ENCODE measurements at places on chromosomes 6 and 20. TPM values are rescaled to one million over a fixed set of nuclear protein-coding genes. Genes with fewer than 3 reads are reported as not detected.
A peak's percentile ranks its signal among the peaks of the same experiment; 100 is the strongest.

DNA sequence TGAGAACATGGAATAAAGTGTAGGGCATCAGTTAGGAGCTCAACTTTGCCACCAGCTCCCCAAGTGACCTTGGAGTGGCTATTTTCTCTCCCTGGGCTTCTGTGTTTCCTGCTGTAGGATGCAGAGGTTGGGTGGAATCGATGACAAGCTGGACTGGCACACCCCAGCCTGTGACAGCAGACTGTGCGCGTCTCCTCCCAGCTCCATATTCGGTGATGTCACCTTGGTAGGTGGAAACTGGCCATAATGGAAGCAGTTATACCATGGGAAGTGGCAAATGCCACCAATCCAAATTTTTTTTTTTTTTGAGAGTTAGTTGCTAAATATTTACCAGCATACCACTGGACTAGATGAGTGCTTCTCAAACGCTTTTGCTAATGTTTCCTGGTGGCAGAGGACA lies 85.2 kb downstream of the BANF2 start:
- DNase-seq: no peak

DNA sequence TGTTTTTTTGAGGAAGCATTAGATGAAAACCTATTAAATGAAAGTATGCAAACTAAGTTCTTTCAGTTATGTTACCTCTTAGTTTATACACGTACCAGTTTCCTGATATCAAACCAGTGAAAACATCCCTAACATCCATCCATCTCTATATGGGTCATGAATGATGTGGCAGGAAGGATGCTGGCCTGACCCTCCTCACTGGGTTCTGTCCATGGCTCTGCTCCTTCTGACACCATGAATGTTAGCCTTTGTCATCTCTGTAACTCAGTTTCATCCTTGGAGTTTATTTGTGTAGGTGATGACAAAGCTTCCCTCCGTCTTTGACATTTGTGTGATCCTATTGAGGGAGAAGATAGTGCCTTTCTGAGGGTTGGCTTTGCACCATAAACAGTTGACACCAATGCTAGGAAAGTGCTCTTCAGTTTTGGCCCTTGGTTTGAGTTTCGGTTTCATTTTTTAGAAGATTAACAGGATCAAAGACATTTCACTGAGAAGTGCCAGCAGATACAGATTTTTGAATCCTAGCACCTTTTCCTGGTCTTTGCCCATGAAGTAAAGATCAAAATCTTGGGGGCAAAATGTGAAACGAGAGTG lies 72.0 kb upstream of the SCGN start:
- DNase-seq: no peak

GRCh38 chr6:25756382-25757363 lies 2.1 kb downstream of the SLC17A4 start:
- DNase-seq: no peak

GRCh38 chr6:36355819-36356218 lies 19.1 kb upstream of the BNIP5 start:
- DNase-seq: no peak

- no peak for DNase-seq
These were observed 264.8 kb downstream of the LRFN2 start for GRCh38 chr6:40322336-40322735.

DNA sequence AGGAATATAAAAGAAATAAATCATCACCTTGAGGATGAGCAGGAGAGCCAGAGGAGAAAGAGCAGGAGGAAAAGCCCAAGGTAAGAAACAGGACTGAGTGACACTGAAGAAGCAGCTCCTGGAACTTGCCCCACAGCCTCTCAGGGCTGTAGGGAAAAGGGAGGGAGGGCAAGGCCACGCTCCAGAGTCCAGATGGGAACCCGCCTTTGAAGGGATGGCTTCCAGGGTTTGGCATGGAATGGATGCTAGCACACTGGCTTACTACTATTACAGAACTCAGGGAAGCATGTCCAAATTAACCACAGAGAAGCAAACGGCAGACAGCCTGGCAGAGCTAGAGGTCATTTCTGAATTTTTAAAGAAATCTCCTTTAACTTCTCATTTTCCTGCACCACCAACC lies 26.8 kb downstream of the RALGAPA2 start:
- DNase-seq: no peak

DNA sequence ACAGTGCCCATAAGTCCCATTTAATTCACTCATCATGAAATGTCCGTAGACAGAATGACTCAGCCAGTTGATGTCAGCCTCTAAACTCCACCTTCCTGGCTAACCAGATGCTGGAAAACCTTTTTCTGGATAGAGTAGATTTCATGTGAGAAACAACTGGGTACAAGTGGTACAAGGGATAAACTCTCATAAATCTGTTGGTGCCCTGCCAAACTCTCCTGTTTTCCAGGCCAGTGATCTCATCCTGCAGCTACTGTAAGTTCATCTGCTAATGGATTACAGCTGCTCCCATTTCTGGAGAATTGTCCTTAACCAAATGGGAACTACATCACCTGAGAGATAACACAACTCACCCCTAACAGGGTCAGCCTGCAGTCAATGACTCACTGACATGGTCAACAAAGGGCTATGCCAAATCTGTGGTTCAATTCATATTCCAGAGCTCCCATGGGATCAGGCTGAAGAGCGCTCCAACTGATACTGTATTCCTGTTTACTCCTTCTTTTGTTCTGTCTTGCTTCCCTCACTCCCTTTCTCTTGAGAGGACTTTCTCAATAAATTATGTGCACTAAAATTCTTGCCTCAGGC lies 210.1 kb upstream of the HDDC2 start:
- DNase-seq: no peak

GRCh38 chr6:150380256-150380655 lies 11.4 kb downstream of the IYD start:
- DNase-seq: no peak

DNA sequence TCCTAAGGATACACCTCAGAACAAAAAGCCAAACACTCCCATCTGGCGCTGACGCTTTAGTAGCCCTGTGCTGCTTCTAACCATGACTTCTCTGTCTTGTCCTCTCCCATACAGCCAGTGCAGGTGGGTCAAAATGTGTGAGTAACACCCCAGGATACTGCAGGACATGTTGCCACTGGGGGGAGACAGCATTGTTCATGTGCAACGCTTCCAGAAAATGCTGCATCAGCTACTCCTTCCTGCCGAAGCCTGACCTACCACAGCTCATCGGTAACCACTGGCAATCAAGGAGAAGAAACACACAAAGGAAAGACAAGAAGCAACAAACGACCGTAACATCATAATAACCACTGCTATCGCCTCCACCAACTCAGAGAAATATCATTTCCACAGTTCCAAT lies 1.4 kb downstream of the DEFB132 start:
- DNase-seq: peak; percentile 27

DNA sequence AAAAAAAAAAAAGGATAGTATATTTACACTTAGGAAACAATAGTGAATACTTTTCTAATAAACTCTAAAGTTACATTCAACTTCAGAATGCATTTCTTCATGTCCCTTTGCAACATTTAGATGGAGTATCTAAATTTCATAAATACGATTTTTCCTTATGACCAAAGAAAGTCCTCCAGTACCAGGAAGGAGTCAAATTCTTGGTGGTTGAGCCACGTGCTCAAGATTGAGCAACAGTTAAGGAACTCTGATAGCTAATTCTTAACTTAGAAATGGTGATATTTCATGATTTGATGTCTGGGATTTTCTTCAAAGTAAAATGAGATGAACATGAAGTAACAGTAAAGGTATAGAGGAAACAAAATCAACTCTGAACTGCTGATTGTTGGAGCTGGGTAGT lies 92.7 kb downstream of the SASH1 start:
- DNase-seq: no peak

GRCh38 chr6:10520468-10520867 lies 683 bp upstream of the GCNT2 start:
- no peak for DNase-seq

DNA sequence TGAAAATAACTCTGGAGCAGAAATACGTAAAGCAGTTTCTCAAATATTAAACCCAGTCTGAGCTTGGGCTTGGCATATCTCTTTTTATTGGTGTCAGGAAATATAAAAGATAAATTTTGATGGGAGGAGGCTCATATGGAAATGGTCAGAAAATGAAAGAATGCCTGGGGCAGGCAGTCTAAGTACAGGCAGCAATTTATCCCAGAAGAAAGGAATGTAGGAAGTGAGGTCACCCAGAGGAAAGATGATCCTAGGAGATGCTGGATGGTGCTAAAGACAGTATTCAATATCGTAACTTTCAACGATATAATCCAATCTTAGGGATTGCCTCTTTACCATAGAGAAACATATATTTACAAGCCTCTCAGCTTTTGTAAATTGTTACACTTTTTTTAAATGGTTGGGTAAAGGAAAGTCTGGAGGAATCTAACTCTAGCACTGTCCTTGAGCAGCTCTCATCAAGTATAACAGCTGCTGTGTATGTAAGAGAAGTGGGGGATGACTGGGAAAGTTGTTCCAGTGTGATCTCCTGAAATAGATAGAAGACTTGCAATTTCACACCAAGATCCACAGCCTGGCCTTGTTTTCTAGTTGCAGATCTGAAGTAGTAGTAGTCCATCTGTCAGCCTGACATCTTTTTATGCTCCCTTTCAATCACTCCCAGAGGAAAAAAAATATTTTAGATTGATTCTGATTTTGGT lies 256.9 kb upstream of the SASH1 start:
- DNase-seq: no peak

DNA sequence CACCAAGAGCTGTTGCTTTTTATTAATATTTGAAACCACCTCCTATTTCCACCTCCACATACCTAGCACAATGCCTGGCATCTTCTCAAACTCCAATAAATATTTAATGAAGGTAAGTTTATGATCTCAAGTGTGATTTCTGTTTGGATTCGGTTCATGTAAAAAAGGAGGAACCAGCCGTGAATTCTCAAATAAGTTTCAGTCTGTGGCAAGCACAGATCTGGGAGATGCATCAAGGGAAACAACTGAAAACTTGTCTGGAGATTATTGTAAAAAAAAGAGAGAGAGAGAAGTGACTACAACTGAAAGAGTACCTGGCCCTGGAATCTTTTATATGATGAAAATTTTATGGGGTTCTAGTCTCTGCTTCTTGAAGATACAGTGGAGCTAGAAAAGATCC lies 52.8 kb upstream of the PNRC1 start:
- DNase-seq: no peak

DNA sequence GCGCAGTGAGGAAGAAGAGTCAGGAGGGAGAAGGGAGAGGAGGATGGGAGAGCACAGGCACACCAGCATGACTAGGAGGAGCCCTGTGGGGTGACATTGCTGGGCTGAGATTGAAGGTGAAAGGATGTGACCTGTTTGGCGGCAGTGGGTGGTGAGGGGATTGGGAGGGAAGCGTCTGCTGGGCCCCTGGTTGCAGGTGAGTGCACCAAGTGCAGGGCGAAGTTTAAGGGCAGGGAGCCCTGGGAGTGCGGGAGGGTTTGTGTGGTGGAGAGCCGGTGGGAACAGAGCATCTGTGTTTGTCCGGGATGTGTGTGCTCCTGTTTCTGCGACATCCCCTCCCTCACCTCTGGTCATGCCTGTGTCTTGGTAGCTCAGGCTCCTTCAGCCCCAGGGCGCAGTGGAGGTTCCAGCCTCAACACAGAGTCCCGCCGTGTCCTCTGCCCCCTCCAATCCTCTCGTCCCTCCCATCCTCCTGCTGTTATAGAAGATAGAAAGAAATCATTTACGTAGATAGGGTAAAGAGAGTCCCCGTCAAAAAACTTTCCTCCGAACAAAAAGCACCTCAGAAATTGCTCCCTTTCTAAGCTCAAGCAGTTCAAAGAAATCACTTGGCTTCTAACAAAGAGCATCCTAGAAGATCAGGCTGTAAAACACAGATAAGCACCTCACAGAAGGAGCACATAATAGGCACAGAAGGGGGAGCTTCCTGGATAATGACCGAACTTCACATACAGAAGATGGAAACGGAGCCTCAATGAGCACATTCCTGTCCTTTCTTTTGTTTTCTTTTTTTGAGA lies 25.0 kb downstream of the ULBP1 start:
- DNase-seq: no peak

GRCh38 chr6:16464045-16464444 lies 225.7 kb downstream of the GMPR start:
- DNase-seq: no peak

DNA sequence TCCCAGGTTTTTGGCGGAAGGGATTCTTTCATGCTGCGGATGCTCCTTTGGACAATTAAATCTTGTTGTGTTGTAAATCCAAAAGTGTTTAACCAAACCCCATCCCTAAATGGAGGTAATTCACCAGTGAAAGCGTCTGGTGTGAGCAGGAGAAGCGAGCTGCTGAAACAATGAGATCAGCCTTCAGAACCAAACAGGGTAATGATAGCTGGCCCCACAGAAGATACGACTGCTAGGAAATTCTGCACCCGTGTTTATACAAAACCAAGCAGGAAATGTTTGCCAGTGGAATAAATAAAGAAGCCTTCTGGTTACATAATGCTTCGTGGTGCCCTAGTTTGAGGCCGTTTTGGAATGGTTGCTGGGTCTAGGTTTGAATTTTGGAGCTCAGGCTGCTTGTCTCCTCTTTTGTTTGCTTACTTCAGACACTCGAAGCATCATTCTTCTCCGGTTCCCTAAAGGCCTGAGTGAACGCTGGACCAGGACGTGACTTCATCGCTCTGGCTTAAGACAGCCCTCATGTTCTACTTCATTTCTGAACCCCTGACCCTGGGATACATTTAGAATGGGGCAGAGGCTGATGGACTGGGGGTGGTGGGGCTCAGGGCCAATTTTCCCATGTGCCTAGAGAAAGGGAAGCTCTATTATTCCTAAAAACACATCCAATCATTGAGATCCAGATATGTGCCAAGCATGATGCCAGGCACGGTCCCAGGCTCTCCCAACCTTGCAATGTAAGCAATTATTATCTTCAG lies 61.6 kb upstream of the JAG1 start:
- DNase-seq: no peak

- no peak for DNase-seq
These were observed 173.9 kb downstream of the NFATC2 start for GRCh38 chr20:51368461-51369211.

GRCh38 chr6:32885698-32886286 lies 31.8 kb downstream of the PSMB9 start:
- no peak for DNase-seq

- DNase-seq: no peak
These were observed 86.9 kb upstream of the GCM1 start for GRCh38 chr6:53235508-53235907.

- no peak for DNase-seq
These were observed 84.4 kb upstream of the NNAT start for GRCh38 chr20:37436527-37437186.

The NMBR gene
- total RNA-seq: not detected

The SLC52A3 gene
- not detected for total RNA-seq

The MUC21 gene
- not detected for total RNA-seq

The ANKEF1 gene
- 5.5 TPM for total RNA-seq

The C6orf52 gene
- total RNA-seq: 1.6 TPM

The TPX2 gene
- 138 TPM for total RNA-seq

The ENPP5 gene
- not detected for total RNA-seq

The ATP6V1G2 gene
- total RNA-seq: 2.7 TPM

The GFRA4 gene
- not detected for total RNA-seq

The RAET1G gene
- not detected for total RNA-seq

The PSORS1C2 gene
- not detected for total RNA-seq

The PXDC1 gene
- total RNA-seq: 1.1 TPM

The DNPH1 gene
- 39.6 TPM for total RNA-seq

The BTN1A1 gene
- not detected for total RNA-seq

The CYP21A2 gene
- total RNA-seq: not detected

The PHF20 gene
- 42.7 TPM for total RNA-seq

The BNIP5 gene
- not detected for total RNA-seq

The PARD6B gene
- total RNA-seq: 4.3 TPM
